ENCODE measurements at places on chromosomes 1 and 21.

- DNase-seq = peak; percentile 88
Observed at GRCh38 chr1:11473491-11474034, 5.4 kb upstream of the DISP3 start.

GRCh38 chr1:195520757-195521156, 1087.5 kb downstream of the KCNT2 start:
- DNase-seq = no peak

DNA sequence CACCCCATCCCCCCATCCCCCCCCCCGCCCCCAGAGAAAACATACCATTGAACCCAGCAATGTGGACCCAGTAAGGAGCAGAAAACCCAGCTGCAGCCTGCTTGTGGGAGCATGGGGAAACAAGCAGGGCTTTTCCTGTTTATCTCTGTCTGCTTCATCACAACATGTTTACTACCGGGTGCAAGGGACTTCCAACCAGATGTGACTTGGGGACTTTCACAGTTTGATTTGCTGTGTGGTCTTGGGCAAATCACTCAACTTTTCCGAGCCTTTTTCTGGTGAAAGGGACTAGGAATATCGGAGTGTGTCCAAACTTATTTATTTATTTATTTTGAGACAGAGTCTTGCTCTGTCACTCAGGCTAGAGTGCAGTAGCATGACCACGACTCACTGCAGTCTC, 3.2 kb downstream of the TMCC2 start:
- no peak for DNase-seq

GRCh38 chr1:236066828-236067386, 2.0 kb upstream of the NID1 start:
- DNase-seq = no peak

DNA sequence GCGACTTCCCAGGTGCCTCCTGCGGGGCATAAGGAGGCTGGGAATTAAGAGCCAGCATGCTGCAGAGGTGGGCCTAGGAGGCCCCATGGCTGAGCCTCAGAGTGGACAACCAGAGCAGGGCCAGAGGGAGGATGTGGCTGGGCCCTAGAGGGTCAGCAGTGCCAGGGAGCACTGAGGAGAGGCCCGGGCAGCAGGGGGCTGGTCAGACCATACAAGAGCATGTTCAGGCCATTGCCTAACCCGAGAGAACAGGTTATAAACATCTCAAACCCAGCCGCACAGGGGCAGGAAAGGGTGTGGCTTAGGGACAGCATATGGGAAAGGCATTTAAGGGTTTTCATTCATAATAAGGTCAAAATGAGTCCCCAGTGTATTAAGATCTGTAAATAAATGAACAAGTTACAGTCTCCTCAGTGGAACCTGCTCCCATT, 51.1 kb downstream of the IER5 start:
- peak; percentile 72 for DNase-seq

GRCh38 chr1:12166834-12167492, at the start of gene TNFRSF1B:
TSS of gene TNFRSF1B (plus strand) at chr1:12166991. CDS start at chr1:12167092, 101 bp downstream.
- peak; percentile 97 for DNase-seq

DNA sequence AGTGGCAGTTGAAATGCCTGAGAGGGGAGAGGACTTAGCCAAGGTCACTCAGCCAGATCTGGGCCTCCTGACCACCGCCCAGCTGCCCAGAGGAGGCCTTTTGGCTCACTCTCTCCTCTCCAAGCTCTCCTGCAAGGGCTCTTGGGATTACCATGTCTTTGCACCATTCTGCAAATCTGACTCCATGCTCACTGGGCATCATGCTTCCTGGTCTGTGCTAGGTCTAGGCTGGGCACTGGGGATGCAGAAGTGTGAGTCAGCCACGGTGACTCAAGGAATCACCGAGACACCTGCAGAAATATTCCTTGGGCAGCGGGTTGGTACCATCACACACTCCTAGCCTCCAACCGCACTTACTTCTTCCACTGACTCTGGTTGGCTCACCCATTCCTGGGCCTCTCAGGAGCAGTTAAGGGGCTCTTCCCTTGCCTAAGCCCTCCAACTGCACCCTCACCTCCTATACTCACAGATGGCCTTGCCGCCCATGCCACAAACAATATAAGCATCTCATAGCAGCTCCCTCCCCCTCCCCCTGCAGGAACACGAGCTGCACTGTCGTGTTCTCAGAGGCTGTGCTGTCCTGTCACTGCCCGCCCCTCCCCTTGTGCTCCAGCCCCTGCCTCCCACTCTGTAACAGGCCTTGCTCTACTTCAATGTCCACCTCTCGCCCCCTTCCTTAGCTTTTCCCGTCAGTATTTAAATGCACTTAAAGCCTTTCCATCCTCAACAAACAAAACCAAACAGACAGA, 34.8 kb downstream of the CDCP2 start:
- DNase-seq = peak; percentile 84

- DNase-seq = no peak
Observed at GRCh38 chr1:2463396-2463795, 12.7 kb upstream of the PLCH2 start.

- DNase-seq = peak; percentile 47
Observed at GRCh38 chr1:41936107-41936506, 17.4 kb upstream of the HIVEP3 start.

- no peak for DNase-seq
Observed at GRCh38 chr21:33219300-33219699, 10.4 kb upstream of the IFNAR2 start.

DNA sequence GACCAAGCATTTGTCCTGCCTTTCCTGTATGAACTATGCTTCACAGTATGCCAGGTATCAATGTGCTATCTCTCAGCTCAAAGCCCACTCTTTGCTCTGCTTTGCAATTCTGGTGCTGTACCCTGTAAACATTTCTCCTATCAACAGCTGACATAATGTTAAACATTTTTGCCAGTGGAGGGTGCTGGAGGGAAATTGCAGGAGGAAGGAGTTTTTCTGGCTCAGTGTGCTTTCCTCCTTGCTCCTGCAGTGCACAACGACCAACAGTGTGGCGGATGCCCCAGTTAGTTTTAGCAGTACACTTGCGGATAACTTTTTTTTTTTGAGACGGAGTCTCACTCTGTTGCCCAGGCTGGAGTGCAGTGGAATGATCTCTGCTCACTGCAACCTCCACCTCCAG, 67.1 kb upstream of the PTGFRN start:
- no peak for DNase-seq

DNA sequence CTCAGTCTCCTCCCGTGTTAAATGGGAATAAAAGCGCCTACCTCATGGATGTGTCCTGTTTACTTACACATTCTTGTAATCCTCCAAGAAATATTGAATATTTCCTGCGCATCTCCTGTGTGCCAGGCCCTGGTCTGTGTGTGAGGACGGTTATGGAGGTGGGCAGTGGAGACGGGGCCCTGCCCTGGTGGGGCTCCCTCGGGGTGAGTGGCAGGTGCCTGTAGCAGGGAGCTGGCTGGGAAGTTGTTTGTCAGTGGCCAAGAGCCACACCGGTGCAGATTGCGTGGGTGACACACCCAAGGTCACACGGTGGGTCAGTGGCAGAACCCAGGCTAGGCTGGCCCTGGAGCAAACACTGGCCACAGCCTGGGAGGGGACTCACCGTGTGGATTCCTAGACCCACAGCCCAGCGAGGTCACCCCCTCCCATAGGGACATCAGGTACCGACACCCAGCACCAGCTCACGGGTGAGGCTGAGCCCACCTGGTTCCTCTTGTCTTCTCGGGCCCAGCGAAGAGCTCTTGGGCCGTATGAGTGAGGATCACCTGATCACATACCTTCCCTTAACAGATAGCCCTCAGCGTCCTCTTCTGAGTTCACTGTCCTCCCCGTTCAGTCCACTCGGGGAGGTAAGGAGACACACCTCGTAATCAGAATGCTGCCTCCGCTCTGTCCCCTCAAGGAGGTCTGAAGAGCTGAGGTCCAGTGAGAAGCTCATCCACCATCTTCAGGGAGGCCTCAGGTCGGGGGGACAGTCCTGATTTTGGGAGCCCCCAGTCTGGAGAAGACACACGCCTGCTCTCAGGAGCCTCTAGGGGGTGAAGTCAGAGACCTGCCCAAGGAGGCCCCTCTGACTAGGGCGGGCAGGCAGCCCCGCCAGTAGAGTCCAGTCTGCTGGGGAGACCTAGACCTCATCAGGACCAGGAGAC, 349.6 kb downstream of the MATN1 start:
- peak; percentile 60 for DNase-seq

- no peak for DNase-seq
Observed at GRCh38 chr1:218565377-218565776, 220.2 kb downstream of the TGFB2 start.

DNA sequence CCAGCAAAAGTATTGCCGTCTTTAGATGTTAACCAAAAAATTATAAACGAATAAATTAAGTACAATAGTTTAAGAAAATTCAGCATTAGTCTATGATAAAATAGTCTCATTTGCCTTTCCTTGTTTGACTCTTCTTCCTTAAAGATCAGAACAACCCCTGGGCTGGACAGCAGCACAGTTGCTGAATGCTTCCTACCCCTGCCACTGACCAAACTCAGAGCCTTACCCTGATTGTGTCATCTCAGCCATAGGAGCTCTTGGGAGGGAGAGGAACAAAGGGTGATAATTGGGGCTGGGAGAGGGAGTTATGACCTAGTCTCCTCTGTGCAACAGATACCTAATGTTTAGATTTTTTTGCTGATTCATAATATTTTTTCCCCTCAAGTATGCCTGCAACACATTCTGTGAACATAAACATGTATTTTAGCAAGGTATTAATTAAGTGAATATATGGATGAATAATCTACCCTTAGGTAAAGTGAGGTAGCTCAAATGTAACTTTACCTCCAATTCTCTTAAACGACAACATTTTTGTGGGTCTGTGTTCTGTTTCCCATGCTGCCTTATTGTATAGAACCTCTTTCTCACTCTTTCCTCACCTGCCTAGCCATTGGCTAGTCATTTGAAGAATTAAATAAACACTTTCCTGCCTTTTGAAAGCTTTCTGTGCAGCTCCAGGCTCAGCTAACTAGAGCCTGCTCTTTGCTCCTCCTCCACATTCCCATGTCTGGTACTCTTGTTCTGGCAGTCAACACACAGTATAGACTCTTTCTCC, 46.1 kb downstream of the FGGY start:
- DNase-seq = no peak

GRCh38 chr1:225677350-225678124, 24.6 kb upstream of the ENAH start:
- no peak for DNase-seq

GRCh38 chr1:221458447-221459156, 283.3 kb downstream of the DUSP10 start:
- peak; percentile 47 for DNase-seq

- no peak for DNase-seq
Observed at GRCh38 chr1:932776-933602, 9.3 kb downstream of the SAMD11 start.

DNA sequence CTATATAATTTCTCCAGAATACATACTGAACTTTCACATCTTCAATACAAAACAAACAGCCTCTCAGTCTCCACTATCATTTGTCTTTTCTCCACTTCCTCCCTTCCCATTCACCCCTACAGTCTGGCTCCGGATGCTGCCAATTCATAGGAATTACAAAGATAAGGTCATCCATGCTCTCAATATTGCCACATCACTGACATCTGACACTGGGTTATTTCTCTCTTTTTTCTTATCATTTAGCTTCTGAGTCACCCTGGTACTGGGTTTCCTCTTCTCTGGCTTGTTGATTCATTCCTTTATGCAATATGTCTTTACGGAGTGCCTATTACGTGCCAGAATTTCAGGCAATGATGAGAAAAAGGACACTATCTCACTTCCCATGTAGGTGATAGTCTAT, 3.1 kb upstream of the SH3BP5L start:
- DNase-seq = peak; percentile 97

DNA sequence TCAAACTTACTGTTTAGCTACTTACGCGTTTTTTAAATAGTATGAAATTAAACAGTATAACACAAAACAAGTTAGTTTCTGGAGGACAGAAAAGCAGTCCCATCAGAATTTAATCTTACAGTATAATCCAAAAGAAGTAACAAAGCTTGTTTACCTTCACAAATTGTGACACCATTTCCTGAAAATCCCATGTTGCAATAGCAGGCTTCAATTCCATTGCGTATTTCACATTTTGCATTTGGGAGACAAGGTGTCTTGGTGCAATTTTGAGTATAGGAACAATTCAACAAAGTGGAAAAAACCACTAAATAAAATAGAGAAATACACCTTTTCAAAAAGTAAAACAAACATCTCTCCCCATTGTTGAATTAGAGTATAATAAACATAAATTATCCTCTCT, 1.6 kb downstream of the ADGRL4 start:
- DNase-seq = no peak

DNA sequence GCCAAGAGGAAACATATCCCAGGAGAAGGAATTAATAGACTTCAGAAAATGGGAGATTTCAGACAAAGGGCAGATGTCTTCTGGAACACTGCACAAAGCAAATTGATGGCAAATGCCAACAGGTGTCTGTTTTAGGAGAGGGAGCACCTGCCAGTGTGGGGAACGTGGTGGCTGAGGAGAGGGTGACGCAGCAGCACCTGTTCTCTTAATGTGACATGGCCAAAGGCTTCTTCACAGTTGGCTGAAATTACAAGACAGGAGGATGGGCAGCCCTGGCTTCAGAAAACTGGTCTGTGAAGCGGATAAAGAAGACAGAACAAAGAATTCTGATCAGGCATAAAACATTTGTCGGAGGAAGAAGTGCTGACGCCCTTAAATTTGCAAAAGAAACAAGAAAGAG, 178.7 kb upstream of the RUNX1 start:
- no peak for DNase-seq

- DNase-seq = peak; percentile 45
Observed at GRCh38 chr1:211654838-211655787, 20.3 kb downstream of the NEK2 start.

DNA sequence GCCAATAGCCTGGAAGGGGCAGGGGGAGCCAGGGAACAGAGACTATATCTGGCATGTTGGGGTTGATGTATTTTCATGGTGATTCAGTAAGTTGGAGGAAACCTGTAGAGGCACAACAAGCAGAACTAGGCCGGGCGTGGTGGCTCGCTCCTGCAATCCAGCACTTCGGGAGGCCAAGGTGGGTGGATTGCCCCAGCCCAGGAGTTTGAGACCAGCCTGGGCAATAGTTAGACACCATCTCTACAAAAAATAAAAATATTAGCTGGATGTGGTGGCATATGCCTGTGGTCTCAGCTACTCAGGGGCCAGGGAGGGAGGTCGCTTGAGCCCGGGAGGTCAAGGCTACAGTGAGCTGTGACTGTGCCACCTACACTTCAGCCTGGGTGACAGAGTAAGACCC, 10.1 kb upstream of the PTCH2 start:
- no peak for DNase-seq

All from osteoblast (primary cell).